ENCODE measurements at places on chromosomes 11 and 22.

DNA sequence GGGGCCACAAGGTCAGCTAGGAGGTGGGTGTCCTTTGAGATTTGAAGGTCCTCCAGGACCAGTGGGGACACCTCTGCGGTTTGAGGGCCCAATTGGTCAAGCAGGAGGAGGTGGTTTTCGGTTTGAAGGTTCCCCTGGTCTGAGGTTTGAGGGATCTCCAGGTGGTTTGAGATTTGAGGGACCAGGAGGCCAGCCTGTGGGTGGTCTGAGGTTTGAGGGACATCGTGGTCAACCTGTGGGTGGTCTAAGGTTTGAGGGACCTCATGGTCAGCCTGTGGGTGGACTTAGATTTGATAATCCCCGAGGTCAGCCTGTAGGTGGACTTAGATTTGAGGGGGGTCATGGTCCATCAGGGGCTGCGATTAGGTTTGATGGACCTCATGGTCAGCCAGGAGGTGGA, 11.8 kb downstream of the PCF11 start:
- DNase-seq, result no peak

GRCh38 chr11:76267556-76267955, 61.3 kb upstream of the WNT11 start:
- peak; percentile 53 for DNase-seq

- no peak for DNase-seq
Observed at GRCh38 chr22:50621356-50621880, 6.5 kb downstream of the ARSA start.

DNA sequence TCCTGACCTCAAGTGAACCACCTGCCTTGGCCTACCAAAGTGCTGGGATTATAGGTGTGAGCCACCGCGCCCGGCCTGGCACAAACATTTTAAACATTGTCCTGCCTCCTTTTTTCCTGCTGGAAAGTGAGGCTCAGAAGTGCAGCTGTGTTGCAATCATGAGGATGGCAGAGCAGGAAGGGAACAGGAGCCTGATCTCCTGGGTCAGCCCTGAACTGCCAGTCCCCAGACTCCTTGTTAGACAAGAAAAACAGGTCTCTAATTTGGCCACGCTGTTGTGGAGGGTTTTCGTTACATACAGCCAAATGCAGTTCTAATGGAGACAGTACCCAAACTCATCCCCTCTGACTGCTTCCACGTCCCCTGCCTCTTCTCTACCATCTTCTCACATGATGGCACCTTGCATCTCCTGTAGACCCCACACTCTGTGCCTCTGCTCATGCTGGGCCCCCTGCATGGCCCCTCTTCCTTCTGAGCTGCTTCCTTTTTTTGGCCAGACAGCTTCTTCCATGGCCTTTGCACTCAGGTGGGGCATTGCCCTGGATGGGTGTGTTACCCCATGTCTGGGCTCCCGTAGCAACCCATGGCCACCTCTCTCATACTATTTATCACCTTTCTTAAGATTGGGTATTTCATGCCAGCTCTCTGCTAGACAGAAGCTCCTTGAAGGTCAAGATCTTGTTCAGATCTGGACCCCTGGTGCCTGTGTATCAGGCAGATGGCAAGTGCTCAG, 227.1 kb downstream of the CEP164 start:
- DNase-seq, result no peak

GRCh38 chr22:20777420-20778177, 3.7 kb downstream of the SERPIND1 start:
- peak; percentile 14 for DNase-seq

DNA sequence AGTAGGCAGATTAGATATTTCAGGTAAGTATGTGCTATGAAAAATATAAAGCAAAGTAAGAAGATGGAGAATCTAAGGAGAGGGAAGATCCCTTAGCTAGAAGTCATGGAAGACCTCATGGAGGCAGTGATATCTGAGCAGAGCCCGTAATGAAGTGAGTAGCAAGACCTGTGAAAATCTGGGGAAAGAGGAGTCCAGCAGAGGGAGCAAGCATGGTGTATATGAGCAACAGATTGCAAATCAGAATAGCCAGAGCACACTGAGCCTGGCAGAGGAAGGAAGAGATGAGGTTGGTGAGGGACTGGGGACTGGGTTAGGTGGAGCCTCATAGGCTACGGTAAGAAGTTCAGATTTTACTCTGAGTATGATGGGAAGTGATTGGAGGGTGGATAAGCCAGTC, 9.4 kb downstream of the LHFPL7 start:
- no peak for DNase-seq

DNA sequence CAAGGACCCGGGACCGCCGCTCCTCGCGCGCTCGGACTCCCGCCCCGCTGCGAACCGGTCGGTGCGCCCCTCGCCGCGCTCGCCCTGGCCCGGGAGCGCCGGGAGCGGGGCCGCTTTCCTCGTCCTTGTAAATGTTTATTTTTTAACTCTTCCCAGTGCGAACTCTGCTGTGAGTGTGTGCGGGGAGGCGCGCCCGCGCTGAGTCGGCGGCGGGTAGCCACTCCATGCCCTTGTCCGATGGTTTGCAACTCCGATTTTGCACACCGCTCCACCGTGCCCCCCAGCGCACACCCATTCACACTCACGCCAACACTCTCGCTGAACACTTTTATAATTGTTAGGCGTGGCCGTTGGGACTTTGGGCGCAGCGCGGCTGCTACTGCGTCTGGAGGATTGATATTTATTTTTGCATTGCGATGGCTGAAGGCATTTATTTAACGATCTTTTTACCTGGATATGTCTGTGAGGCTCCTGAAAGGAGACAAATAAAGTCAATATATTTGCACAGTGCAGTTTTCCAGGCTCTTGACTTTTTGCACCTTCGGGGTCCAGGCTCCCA, 1.0 kb downstream of the C11orf96 start:
- no peak for DNase-seq

GRCh38 chr11:28877340-28877739, 769.2 kb downstream of the METTL15 start:
- DNase-seq, result peak; percentile 6

DNA sequence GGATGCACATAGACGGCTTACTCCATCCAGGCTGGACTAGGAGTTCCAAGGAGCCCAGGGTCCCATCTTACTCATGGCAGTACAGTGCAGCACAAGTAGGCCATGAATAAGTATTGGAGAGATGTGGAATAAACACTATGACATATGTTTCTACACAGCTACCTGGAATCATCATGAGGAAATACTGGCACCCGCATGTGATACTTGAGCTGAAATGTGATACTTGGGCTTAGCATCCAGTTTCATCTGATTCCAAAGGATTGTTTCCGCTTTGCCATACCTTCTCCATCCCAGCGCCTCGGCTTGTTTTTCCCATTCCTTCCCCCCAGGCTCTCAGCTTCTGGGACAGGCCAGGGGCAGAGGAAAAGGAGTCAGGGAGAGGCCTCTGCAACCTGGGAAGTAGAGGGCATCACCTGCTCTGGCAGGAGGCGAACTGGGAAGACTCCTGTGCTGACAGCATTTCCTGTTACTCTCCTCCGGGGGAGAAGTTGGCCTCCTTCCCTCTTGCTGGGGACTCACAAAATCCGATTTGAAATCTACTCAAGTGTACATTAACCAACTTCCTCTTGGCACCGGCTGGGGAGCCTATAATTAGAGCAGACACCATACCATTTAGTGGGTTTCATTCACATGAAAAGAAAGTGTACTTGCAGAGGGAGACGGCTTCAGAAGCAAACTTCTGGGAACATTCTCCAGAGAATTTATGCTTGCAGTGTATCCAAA, 187.8 kb downstream of the MIAT start:
- peak; percentile 29 for DNase-seq

DNA sequence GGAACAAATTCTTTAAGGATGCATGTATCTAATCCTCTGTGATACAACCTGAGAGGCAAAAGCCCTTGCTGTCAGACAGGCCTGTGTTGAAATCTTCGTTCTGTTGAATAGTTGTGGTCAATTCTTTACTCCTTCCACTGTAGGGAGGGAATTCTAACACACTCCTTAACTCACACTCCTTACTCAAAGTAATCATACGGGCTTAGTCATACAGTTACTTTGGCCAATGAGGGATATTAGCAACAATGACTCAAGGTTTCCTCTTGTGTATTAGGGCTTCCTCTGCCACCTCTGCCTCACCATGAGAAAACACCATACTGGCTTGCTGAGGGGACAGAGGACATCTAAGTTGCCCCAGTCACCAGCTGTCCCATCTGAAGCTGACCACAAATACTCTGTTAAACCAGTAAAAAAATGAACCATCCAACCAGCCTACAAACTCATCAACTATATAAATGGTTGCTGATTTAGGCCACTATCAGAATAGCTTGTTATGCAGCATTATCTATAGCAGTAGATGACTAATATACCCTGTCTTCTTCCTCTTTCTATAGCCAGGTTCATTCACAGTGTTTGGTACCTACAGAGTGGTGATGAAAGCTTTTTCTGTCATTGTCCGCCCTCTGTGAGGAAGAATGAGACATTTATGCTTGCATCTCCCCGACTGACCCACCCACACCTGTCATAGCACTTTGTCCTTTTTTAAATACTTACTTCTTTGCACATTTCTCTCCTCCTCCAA, 322.8 kb upstream of the SYN3 start:
- peak; percentile 94 for DNase-seq

DNA sequence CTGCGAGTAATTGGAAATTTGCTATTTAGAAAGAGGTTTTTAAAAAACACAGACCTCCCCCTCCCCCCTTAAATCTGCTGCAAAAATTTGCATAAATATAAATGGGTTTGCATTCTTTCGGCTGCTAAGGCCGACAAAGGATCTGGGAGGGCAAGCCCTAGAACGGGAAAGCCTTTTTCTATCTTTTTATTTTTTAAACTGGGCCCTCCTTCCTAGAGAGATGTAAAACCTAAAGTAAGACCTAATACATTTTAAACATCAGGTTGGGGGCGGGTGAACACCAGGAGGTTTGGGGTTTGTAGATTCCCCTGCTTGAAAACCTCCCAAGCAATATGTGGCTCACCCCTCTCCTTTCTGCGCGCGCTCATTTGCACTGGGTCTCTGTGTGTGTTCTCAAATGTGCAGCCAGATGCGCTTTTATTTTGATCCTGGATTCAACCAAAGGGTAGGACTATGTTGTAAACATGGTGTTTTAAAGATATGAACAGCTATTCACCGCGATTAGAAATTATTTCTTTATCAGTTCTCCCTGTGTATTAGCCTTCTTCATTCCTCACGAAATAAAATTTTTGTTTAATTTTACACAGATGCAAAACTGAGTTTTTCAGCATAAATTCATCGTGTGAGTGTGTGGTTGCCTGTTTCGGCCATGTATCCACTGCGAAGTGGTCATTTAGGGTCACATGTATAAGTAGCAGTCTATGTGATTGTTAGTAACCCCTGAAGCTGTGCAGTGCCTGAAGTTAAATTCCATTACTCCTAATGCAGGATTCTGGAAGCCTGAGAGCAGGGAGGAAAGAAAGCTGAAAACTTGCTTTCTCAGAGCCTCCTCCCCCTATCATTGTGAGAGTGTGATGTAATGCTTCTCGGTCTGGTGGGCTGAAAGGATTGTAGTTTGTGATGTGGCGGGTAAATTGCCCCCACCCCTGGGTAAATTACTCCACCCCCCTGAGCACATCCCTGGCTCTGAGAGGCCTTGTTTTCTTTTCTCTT, 988 bp downstream of the TNRC6B start:
- peak; percentile 77 for DNase-seq

DNA sequence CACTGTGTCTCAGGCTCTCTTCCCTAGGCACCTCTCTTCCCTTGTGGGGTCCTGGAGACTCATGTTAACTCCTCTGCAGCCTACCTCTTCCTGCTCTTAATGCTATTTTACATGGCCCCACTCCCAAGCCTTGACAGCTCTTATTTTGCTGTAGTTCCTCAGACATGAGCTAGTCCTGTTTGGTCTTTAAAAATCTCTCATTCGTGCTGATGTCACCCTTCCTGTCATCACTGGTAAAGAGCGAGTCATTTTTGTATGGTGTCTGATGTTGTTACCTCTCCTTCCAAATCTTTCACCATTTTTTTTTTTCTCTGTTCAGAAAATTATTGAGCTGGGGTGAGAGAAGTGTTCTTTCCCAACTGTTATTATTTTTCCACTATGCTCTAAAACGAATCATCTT, 84.8 kb upstream of the ZBED5 start:
- DNase-seq, result peak; percentile 31

DNA sequence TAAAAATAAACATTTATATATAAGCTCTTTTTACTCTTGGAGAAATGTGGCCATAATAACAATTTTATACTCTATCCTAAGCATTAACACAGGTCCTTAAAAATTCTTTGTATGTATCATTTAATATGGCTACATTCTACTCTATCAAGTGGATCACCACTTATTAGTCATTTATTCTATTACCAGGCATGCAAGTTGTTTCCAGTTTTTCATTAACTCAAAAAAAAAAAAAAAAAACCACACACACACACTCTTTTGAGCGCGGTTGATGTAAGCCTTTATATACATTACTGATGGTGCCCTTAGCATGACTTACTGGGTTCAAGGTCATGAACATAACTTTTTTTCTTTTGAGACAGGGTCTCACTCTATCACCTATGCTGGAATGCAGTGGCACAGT, 47.1 kb upstream of the MICAL2 start:
- DNase-seq, result no peak

- peak; percentile 67 for DNase-seq
Observed at GRCh38 chr11:126440792-126441514, 85.5 kb downstream of the ST3GAL4 start.

- no peak for DNase-seq
Observed at GRCh38 chr11:72721689-72722049, 30.5 kb downstream of the ARAP1 start.

GRCh38 chr11:57399221-57399620, 8.8 kb upstream of the PRG2 start:
- no peak for DNase-seq

GRCh38 chr11:70680781-70681281, 282.5 kb downstream of the CTTN start:
- DNase-seq, result no peak

- DNase-seq, result no peak
Observed at GRCh38 chr22:31302006-31302405, 9.7 kb upstream of the PIK3IP1 start.

- DNase-seq, result no peak
Observed at GRCh38 chr11:61404103-61404502, 11.7 kb downstream of the TMEM216 start.

GRCh38 chr11:76567261-76567660, 103.3 kb downstream of the LRRC32 start:
- no peak for DNase-seq

DNA sequence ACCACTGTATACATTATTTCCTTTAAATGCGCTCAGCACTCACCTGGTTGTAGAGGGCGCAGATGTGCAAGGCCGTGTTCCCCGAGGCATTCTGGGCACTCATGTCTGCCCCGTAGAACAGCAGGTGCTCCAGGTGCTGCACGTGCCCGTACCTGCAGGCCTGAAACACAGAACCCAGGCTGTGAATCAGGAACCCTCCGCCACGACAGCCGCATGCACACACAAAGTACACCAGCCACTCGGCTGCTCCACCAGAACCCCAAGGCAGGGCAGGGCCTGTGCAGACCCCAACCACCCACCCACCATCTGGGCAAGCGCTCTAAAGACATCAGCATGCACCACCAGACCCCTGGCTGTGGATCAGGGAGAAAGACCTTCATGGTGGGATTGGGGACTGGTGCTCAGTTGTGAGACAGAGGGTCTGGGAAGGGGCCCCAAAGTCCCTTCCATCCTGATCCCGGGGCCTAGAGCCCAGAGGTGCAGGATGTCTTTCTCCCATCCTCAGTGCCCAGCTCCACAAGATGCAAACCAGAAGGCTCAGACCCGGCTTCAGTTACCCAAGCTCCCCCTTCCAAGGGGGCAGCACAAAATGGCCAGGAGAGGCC, 177.2 kb downstream of the SHANK2 start:
- no peak for DNase-seq
